Activated T-cell treated with anti-CD3 and anti-CD28 coated beads for 4 hours (primary cell): ENCODE measurements at places on chromosomes 4 and X.

DNA sequence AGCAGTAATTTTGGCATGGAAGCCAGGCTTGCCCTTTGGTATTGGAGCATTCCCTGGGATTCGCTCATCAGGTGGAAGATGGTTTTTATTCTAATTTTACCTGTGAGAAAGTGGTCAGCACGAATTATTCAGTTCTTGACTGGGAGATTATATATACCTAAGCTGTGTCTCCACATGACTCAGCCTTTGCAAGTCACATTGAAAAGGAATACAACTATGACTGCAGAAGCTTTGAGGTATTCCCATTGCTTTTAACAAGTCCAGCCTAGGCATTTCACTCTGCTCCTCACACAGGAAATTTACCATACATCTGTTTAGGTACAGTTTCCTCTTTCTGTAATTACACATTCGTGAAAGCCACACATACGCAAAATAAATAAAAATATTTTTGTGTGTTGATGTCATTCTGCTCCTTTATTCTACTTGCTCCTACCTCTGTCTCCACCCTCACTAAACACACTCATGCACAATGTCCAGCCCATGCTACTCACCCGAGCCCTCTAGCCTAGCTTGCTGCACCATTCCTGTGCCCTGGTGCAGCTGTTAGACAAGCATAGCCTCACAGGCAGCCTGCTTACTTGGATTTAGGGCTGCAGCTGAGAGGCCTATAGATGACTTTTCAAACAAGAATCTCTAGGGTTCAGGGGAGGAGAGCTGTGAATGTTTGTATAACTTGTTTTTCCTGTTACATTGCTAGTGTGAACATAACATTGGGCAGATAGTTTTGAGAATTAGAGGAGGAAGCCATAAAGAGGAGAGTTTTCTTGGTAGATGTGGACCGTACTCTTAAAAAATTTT, 504.4 kb upstream of the FAT1 start:
- no peak for DNase-seq

- no peak for DNase-seq
Observed at GRCh38 chrX:132818638-132819037, 139.8 kb downstream of the HS6ST2 start.

DNA sequence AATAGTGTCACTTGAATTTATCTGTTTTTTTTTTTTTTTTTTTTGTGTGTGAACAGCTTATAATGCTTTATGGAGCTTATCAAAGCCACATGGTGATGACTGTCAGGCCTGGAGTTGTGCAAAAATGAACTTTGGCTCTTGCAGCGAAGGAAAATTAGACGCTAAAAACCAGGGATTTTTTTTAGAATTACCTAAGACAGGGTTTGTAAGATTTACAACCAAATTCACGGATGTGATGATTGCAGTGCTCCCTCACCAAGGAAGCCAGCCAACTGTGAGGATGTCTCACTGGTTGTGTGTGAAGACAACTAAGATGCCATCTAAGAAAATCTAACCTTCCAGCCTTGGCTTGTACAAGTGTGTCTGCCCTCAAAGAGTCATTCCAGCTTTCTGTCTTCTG, 127.1 kb upstream of the SLC4A4 start:
- DNase-seq, result no peak

DNA sequence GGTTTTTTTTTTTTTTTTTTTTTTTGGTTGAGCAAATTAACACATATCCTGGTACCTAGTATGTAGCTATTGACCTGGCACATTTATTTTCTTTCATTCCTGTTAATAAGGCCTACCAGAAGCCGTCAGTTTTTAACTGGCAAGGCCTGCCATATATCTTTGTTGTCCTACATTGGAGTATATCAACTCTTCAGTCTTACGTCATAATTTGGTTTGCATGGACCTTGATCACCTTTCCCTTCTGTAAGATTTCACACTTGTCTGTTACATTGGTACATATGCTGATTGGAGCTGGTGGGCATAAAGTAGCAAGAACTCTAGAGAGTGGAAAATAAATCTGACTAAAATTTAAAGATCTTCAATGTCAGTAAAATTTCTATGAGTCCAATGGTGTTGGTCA, 1658.0 kb downstream of the C4orf33 start:
- DNase-seq, result no peak

GRCh38 chrX:71604796-71605568, 13.3 kb downstream of the CXCR3 start:
- DNase-seq, result no peak

- DNase-seq, result no peak
Observed at GRCh38 chr4:17688011-17688441, 73.6 kb downstream of the MED28 start.

DNA sequence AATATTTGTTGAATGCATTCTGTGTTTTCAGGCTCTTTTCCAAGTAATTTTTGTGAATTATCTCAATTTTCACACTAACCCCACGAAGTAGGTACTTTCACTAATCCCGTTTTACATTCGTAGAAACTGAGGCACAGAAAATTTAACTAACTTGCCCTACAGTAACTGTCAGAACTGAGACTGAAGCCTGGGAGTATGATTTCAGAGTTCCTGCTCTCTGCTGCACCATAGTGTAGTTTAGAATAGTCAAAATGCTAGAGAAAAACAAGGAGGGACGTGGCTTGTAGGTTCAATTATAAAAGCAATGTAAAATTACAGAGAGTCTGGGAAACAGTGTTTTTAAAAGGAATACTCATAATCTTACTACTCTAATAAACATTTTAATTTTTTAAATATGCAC, 2.2 kb downstream of the CLCN3 start:
- no peak for DNase-seq

GRCh38 chrX:135973025-135973547, 702 bp downstream of the MMGT1 start:
- DNase-seq, result no peak

DNA sequence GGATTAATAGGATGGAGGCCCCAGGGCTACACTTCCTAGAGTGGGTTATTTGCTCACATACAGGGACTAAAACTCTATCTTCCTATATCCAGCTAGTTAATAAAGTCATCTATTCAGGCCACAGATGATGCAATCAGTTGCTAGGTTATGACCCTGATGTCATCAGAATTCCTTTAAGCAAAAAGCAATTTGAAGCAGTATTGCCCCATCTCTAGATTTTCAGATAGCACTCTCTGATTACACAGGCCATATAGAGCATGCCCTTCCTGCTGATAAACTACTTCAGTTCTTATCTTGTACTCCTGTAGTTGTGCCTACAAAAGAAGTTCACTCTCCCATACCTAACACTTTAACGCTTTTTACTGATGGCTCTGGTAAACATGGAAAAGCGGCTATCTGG, 84.8 kb downstream of the TMEM144 start:
- DNase-seq, result no peak

GRCh38 chr4:35591035-35591434, 653.3 kb downstream of the ARAP2 start:
- no peak for DNase-seq

GRCh38 chr4:101174679-101175345, 172.5 kb downstream of the PPP3CA start:
- DNase-seq, result no peak

DNA sequence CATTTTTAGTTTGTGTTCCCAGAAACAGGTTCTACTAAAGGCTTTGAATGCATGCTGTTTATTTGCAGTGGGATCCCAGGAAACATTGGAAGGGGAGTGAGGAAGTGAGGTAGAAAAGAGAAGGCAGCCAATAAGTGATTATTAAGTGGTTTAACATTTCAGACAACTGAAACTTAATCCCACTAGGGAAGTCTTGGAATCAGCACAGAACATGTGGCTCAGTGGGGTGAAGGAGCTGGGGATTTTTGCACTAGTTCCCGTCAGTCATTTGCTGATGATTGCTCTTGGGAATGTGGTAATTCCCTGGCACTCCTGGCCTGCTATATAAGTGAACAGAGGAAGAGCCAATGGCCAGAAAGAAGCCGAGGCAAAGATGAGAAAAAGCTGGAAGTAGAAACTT, 1053.0 kb upstream of the IGFBP7 start:
- DNase-seq, result no peak
